ENCODE measurements at places on chromosomes 1 and 21. TPM values are rescaled to one million over a fixed set of nuclear protein-coding genes. Genes with fewer than 3 reads are reported as not detected.

Gene SWT1
- 3.9 TPM for total RNA-seq

Gene CSF3R
- total RNA-seq: 0.32 TPM

Gene TP73
- total RNA-seq: 2.5 TPM

Gene KMO
- not detected for total RNA-seq

Gene BLACAT1
- 0.20 TPM for total RNA-seq

GRCh38 chr1:185260611-185261010 is 56.4 kb downstream of the IVNS1ABP start:
- DNase-seq: no peak

DNA sequence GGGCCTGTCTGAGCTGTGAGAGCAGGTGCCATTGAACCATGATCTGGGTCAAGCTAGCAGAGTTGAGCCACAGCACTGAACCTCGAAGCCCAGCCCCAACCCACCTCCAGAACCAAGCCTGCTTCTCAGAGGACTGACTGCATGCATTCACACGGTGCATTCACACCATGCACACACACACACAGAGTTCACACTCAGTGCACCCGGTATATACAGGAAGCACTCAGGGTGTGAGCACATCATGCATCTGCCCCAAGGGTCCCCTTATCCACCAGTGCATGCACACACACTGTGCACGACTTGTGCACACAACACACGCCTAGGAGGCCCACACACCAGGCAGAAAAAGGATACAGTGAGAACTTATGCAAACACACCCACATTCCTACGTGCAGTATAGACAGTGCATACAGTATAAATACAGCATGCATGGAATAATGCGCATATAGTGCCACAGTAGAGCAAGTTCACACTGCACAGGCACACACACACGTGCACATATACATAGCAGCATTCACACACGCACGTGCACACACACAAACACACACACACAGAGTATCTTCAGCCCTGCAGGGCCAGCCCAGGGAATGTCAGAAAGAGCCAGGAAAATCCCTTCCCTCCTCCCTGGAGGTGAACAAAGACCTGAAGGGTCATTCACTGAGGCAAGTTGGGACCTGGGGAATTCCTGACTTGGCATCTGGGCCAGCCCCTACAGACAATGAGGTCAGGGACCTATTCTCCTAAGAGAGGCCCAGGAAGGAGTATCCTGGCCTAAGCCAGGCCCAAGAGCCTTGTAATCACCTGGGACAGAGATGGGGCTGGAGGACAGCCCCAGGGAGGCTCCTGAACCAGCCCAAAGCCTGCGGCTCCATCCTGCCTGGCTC is 42.1 kb downstream of the CAMK2N1 start:
- DNase-seq: no peak

DNA sequence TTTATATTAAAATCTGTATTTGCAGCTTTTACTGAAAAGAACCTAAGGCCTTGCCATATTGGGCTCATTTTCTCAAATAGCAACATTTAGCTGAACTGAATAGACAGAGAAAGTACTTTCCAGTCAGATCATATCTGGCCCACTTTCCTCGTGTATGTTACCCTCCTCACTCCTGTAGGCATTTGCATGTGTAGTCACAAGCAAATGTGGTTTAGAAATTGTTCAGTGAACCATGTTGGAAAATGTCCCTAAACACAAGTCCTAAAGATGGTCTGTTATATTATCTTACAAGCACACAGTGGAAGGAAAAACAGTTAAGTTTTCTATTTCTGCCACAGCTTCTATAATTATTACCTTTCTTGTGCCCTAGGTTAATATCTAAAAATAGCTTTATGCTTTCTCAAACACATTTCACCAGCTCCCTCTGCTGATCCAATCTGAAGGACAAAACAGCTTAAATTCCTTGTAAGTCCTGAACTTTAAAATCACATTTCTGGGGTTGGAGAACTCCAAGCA is 606 bp upstream of the FMO4 start:
- no peak for DNase-seq

DNA sequence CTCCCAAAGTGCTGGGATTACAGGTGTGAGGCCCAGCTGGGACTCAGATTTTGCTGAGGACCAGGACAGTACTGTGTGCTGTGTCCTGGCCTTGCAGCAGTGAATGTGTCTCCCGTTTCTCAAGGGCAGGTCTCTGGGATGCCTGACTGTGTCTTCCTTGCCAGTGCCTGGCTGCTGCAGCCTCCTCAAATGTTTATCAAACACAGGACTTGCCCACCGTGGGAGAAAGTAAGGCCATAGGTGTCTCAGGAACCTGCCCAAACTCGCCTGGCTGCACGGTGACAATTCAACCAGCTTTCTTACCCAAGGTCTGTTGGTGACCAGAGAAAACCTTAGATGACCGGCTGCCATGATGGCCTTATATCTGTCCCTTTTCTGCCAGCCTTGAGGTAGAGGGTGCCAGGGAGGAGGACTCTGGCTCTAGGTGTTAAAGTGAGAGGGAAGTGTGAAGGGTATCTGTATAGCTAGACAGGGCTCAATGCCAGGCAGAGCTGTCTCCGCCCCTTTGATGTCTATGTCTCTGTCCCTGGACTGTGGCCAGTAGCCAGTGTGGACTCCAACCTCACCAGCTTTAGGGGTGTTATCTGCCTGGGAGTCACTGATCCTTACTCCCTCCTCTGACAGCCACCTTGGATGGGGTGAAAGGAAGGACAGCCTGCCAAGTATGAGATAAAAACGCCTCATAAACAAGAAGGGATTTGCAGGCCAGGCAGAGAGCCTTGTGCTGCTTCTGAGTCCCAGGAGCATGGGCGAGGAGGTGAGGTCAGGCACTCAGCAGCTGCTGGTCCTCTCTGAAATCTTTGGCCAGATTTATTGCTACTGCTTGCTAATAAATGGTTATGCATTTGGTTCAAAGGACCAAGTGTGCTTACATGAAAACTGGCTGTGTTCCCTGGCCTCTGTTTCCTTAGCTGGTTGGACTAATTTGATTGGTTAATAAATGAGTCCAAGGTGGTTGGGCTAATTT is 22.3 kb downstream of the IL6R start:
- DNase-seq: no peak

GRCh38 chr1:36466370-36467026 is 2.3 kb upstream of the MRPS15 start:
- DNase-seq: no peak

GRCh38 chr1:154719586-154720327 is 111.8 kb upstream of the ADAR start:
- no peak for DNase-seq

DNA sequence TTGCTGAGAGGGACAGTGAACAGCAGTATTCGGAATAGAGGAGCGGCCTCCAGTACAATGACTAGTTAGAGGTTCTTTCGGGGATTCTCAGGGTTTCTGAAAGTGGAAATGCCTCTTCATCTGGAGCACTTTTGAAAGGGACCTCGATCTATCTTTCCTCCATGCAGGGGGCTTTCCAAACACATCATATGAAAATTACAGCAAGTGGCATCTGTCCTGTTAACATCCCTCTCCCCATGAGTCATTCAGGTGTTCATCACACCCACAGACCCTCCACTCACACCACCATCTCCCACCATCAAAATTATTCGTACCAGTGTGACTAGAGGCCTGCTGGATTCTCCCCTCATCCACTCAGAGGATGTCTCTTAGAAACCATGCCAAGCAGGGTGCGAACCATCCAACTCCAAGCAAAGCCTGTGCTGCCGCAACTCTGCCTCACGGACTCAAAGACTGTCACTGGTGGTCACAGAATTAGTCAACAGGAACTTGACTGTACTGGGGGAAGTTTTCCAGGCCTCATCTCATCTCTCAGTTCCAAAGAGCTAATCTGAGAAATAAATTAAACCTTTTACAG is 211.1 kb downstream of the MRPL39 start:
- DNase-seq: peak; percentile 36

DNA sequence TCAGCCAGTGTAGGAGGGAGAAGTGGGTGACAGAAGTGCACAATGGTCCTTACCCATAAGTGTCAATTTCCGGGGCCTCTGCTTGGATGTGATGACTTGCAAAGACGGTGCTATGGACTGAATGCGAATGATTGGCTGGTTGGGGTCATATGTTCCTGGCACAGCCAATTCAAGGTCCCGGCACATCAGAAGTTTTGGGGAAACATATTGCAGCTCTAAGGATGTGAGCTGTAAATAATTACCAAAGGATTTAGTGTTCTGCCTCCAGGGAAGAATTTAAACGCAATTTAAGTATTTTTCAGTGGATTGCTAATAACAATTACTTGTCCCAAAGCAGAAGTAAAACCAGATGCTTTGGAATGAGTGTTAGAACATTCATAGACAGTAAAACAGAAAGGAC is 26.9 kb upstream of the EXOSC10 start:
- no peak for DNase-seq

Data from activated CD4-positive, alpha-beta T cell treated with anti-CD3 and anti-CD28 coated beads, Interleukin-2, amount 10 ng/mL, durations not matched to agents 7 days and 5 days (primary cell).